ENCODE measurements at places on chromosomes 2 and 18.
A peak's percentile ranks its signal among the peaks of the same experiment; 100 is the strongest.

DNA sequence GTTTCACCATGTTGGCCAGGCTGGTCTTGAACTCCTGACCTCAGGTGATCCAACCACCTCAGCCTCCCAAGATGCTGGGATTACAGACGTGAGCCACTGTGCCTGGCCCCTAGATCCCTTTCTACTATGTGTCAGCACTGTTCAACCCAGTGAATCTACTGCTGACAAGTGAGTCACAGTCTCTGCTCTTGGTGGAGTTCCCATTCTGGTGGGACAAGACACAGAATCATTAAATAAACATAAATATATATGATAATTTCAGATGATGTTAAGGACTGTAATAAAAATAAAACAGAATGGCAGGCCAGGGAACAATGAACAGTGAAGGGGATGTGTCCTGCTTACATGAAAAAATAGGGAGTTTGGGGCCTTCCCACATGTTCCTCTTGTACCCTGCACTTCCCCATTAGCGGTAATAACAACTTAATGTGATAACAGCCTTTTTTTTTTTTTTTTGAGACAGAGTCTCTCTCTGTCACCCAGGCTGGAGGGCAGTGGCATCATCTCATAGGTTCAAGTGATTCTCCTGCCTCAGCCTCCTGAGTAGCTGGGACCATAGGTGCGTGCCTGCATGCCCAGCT, 112.2 kb downstream of the CPO start:
- DNase-seq = no peak

DNA sequence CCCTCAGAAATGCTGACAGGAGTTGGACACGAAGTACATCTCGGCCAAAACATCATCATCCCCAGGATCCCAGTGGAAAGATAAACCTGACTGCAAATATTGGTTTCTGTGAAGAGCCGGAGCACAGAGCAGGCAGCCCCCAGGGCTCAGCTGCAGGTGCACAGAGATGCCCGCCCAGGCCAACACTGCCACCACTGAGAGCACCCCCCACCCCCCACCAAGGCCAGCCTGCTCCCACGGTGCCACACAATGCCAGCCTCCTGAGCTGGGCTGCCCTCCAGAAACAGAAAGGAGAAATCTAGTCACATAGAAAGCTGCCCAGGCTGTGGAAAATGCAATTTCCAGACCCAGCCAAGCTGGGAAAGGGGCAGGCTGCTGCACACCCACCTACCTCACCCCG, 71.7 kb downstream of the GALNT14 start:
- DNase-seq = no peak

DNA sequence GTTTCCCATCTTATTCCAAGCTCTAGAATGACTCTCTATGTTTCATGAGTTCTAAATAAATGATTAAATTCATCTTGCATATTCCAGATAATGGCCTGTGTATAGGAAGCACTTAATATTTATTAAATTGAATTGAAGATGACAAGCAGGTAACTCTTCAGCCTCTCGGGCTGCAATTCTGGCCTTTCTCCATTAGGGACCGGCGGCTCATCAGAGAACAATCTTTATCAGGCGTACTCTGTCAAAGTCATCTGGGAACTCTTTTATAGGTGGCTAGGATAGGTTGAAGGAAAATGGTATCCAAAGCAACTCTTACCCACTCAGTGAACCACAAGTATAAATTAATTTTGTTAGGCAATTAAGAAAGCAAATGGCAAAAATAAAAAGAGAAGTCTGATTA, 308.5 kb downstream of the NOL4 start:
- no peak for DNase-seq

DNA sequence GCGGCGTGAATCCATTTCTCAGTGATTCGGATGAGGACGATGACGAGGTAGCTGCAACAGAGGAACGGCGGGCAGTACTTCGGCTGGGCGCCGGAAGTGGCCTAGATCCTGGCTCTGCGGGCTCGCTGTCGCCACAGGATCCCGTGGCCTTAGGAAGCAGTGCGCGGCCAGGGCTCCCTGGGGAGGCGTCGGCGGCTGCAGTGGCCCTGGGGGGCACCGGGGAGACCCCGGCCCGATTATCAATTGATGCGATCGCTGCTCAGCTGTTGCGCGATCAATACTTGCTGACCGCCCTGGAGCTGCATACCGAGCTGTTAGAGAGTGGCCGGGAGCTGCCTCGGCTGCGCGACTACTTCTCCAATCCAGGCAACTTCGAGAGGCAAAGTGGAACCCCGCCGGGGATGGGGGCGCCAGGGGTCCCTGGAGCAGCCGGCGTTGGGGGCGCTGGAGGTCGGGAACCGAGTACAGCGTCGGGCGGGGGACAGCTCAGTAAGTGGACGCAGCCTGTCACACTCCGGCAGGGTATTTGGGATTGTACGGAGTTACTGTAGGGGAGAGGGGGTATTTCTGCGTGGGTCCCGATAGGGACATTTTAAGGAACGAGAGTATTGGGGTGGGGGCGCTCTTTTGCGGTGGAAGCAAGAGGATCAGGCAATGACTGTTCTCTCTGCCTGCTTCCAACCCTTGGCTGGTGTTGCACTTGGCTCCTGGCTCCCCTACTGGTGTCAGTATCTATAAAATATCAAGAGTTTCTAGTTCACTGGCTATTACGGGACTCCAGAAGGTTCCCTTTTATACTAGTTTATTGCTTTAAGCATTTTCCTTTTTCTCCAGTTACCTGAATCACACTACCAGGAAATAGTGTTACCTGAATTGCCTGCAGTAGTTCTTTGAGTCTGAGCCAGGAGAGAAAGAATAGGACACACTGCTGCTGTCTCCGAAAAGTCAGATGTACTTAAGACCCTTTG, 772 bp downstream of the RELCH start:
- DNase-seq = no peak

GRCh38 chr2:232170396-232170795, 208.2 kb upstream of the ALPP start:
- DNase-seq = no peak

DNA sequence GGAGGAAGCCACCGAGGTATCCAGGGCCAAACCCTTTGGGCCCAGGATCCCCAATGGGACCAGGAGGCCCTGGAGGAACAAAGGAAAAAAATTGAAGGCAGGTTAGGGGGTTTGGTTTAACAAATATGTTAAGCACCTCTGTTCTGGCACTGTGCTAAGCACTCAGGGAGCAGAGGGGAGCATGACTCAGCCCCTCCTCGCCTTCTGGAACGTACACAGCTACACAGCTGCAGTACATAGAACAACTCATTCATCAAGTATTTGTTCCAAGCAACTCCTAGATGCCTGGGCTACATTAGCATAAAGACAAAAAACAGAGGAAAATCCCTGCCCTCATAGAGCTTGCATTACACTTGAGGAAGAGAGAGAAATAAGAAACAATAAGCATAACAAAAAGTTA, 153.6 kb downstream of the COL4A4 start:
- DNase-seq = no peak

- no peak for DNase-seq
These were observed 2.0 kb downstream of the DLX1 start for GRCh38 chr2:172087207-172087779.

DNA sequence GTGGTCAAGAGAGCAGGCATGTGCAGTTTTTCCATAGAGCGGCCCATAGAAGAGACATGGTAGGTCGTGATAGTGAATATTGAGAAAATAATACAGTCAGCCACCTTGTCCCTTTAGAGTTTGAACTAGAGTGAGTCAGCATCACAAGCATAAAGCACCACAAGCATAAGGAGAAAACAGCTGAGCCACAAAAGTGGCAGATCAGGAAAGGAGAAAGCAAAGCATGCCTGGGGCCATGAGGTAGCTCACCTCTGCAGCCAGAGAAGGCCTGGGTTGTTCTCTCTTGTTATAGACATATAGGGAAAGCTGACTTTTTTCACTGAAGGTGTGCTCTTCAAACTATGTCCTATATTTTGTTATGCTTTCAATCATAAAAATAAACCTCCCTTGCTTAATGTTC, 879.0 kb downstream of the DSC3 start:
- DNase-seq = no peak

DNA sequence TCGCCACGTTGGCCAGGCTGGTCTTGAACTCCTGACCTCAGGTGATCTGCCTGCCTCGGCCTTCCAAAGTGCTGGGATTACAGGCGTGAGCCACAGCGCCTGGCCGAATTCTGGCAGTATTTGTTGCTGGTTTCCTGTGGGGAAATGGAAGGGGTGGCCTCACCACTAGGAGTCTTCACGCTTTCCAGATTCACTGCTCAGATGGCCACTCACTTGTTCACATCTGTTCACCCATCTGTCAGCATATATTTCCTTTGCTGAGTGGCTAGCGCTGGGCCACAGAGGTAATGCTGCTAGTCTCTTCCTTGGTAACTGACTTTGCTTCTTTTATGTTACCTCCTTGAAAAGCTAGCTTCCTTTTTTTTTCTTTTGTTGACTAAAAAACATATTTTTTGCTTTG, 27.2 kb downstream of the TMEM177 start:
- DNase-seq = no peak

- no peak for DNase-seq
These were observed 34.2 kb downstream of the CERS6 start for GRCh38 chr2:168490015-168490874.

GRCh38 chr2:25697559-25698341, 24.4 kb upstream of the DTNB start:
- DNase-seq = no peak

- no peak for DNase-seq
These were observed 304.8 kb upstream of the FSIP2 start for GRCh38 chr2:185433824-185434223.

- DNase-seq = no peak
These were observed 116.5 kb upstream of the DLX2 start for GRCh38 chr2:172219201-172219600.

GRCh38 chr2:15602393-15602792, 10.7 kb downstream of the DDX1 start:
- no peak for DNase-seq

DNA sequence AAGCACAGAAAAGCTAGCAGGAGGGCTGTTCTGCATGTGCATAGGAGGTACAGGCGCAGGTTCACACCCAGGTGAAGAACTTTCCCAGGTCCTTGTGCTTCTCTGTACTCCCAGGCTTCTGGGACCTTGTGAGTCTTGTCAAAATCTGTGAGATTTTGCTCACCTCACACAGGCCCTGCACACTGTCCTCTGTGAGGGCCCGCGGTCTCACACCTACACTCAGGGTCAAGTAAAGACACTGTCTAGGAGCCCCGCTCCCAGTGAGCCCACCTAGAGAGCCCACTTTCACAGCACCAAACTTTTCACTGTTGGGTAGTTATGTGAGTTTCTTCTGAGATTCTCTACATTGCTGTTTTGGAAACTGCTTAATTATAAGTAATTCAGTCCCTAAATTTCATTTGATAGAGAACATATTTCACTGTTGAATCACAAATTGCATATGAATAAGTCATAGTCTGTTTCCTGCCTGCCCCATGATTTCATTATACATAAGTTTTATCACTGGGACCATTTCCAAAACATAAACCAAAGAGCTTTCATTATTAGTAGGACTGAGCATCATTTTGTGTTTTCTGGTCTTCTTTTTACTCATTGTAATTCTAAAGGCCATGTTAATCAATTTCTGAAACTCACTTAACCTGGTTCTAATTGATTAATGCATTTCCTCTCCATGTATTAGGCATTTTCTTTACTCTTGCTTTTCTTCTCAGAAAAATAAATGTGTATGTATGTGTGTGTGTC, 234.2 kb upstream of the SPOPL start:
- peak; percentile 33 for DNase-seq

- DNase-seq = no peak
These were observed 187.3 kb downstream of the RTP5 start for GRCh38 chr2:242056785-242057184.

DNA sequence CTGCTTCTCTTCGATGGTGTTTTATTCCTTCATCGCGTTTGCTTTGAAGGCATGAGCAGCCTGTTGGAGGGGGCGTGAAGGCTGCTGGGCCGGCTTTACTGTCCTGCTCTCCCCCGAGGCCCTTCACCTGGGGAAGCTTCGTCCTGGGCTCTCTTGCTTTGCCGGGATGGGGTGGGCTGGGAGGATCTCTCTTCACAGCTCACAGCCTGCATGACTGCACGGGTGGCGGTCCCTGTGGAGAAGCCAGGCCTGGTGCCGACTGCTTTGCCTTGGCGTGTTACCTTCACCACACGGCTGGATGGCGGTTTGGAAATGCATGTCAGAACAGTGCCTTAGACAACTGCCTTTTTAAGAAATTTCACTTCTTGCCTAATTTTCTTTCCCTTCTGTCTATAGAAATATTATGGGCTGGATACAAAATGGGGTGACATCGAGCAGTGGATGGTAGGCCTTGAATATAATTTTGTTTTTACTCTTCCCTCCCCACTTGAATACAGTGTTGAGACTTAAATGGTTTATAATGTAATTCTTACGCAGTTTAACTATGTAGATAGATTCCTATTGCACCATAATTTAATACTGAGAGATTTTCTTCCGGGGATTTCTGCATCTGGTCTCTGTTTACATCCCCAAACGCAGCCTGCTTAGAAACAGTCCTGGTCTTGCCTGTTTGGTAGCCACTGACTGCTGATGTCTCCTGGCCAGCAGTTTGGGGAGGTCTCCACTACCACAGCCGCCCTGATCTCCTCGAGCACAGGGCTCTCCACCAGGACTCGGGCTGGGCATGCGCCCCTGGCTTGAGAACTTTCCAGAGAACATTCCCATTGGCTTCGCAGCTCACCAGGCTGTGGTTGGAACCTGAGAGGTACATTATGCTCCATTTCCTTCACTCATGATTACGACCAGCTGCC, 81.0 kb upstream of the RBM44 start:
- DNase-seq = no peak

GRCh38 chr18:21660078-21660477, 44.5 kb downstream of the ABHD3 start:
- no peak for DNase-seq

- no peak for DNase-seq
These were observed 4.0 kb upstream of the HOXD4 start for GRCh38 chr2:176147210-176147799.

- no peak for DNase-seq
These were observed 98.8 kb upstream of the MGAT4A start for GRCh38 chr2:98829581-98830270.

DNA sequence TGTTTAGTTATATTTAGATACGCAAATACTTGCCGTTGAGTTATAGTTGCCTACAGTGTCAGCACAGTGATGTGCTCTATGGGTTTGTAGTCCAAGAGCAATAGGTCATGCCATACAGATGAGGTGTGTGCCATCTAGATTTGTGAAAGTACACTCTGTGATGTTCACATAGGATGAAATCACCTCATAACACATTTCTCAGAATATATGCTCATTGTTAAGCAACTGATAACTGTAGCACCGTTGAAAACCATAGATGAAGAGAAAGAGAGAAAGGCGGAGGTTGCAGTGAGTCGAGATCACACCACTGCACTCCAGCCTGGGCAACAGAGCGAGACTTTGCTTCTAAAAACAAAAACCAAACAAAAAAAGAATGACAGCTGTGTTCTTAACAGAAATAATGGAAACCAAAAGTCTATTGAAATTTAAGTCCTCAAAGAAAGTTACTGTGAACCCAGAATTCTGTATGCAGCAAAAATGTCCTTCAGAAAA, 9.5 kb downstream of the DGKD start:
- no peak for DNase-seq

- no peak for DNase-seq
These were observed 491.4 kb upstream of the CRIM1 start for GRCh38 chr2:35864141-35864540.

DNA sequence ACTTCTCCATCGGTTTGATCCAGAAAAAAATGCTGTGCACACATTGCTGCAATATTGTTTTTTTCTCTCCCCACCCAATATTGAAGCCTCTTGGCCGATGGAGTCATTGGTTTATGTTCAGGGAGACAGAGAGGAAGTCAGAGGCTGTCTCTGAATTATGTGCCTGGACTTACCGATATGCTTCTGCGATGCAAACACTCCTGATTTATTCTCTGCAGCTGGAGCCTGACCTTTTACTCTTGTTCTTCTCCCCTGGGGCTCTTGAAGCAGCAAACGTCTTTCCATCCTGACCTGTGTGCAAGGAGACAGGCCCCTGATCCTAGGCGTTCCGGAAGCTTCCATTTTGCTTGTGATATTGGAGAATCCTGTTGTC, 99.6 kb downstream of the PTGR3 start:
- DNase-seq = no peak
